Thyroid gland (tissue), 4 donors: ENCODE measurements at places on chromosomes 6 and 20.

DNA sequence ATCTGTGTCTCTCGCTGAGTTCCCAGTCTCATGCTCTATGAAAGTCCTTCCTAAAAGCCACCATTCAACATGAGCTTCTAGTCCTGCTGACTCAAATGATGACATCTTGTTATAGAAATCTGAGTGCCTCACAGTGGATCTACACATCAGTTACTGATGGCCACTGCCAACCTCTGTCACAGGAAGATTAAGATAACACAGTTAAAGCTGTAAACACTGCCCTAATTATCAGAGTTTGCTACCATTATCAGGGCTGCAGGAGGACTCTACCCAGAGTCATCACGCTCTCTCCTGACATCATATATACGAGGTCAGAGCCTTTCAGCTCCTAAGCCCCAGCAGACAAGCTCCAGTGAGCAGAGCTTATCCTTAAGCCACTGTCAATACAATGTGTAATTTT lies 63.2 kb downstream of the HIVEP2 start:
- DNase-seq: no peak

DNA sequence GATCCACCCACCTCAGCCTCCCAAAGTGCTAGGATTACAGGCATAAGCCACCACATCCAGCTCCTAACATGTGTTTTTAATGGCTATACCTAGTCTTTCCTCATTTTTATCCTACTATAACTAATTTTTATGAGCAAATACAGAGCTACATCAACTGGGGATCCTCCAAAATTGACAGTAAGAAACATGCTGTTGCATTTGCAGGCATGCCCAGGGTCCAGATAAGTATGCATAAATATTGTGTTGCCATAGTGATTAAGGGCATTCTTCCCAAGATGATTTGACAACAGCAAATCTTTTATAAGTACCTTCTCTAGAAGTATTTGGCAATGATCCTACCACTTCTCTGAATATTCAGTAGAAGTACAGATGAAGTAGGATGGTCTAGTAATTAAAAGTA lies 41.9 kb upstream of the MOXD1 start:
- DNase-seq: no peak

GRCh38 chr6:137800762-137801161 lies 66.3 kb upstream of the TNFAIP3 start:
- DNase-seq: no peak

- DNase-seq: no peak
Observed at GRCh38 chr6:125562156-125562555, 187.3 kb upstream of the HEY2 start.

GRCh38 chr6:26754212-26754611 lies 94.7 kb upstream of the ZNF322 start:
- no peak for DNase-seq
